ENCODE measurements at places on chromosomes 5 and 9.

DNA sequence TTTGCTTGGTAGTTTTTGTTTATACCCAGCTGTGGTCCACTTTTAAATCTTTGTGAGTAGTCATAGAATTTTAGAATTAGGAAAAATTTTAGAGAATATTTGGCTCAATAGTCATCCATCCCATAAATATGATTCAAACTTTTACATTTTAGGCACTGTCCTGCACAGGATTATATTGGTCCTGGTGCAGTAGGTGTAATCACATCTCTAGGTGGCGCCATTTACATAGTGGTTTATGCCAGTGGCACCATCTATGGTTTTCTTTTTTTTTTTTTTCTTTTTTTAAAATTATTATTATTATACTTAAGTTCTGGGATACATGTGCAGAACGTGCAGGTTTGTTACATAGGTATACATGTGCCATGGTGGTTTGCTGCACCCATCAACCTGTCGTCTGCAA, 260.7 kb upstream of the KCNN2 start:
- no peak for DNase-seq

GRCh38 chr9:4381744-4382143, 81.9 kb upstream of the GLIS3 start:
- DNase-seq: no peak

DNA sequence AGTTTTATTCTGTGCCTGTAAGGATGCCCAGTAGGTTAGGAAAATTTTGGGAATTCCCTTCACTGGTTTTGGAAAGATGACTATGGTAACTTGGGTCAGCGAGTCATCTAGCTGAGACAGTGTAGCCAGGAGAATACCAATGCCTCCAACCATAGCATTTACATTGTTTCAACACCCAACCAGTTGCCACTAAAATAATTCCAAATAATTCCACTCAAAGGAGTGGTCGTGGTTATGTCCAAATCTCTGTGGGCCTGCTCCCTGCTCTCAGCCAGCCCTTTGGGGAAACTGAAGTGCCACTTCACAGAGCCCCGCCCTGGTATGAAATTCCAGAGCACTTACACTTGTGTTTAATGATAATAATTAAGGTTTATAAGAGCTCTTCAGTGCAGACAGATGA, 310.5 kb downstream of the PLK2 start:
- DNase-seq: no peak

DNA sequence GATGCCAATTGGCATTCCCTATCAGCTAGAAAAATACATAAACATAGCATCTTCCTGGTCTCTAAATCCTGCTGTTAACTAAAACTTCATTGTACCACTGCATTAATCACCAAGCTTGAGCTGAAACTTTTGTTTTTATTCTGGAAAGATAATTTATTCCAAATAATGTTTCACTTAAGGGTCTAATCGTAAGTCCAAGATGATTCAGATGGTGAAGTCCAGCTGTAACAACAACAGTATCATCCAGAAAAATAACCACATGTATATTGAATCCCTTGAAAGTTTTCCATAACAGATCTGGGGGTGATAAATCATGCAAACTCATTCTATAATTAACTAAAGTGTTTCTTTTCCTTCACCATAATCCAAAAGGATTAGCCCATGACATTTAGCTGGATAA, 23.9 kb downstream of the RORB start:
- DNase-seq: no peak

DNA sequence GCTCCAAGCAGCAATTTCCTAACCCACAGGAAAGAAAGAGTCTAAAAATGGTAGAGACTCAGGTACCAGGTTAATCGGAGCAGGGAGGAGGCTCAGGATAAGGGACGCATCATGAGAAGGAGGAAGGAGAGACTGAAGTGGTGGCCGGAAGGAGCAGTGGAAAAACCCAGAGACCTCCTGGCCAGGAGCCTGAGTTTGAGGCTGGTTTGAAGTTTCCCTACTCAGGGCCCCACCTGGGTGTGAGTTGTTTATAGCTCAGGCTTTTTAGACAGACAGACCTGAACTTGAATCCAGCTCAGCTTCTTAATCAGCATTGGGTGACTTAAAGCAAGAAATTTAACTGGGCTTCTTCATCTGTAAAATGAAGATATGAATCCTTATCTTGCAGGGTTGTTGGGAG, 11.9 kb upstream of the AQP7 start:
- DNase-seq: no peak

GRCh38 chr9:129816501-129817435, 7.2 kb downstream of the TOR1A start:
- no peak for DNase-seq

GRCh38 chr5:74623006-74623611, 17.4 kb downstream of the ENC1 start:
- DNase-seq: no peak

DNA sequence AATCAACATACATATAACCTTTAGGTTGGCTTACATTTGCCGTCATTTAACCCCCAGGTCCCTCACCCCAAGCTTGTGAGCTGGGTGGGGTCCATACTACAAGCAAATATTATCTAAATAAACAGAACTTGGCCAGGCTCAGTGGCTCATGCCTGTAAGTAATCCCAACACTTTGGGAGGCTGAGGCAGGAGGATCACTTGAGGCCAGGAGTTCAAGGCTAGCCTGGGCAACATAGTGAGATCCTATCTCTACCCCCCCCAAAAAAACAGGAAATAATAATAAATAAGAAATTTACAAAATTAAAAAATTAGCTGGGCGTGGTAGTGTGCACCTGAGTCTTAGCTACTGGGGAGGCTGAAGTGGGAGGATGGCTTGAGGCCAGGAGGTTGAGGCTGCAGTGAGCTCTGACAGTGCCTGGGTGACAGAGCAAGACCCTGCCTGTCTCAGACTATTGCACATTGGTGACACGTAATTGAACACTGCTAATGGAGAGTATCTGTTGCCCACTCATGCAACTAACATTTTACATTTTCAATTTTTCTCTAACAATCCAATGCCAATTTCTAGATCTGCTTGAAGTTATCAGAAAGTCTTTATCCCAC, 18.9 kb downstream of the FNBP1 start:
- no peak for DNase-seq

GRCh38 chr5:76069061-76069735, 14.0 kb upstream of the SV2C start:
- no peak for DNase-seq

DNA sequence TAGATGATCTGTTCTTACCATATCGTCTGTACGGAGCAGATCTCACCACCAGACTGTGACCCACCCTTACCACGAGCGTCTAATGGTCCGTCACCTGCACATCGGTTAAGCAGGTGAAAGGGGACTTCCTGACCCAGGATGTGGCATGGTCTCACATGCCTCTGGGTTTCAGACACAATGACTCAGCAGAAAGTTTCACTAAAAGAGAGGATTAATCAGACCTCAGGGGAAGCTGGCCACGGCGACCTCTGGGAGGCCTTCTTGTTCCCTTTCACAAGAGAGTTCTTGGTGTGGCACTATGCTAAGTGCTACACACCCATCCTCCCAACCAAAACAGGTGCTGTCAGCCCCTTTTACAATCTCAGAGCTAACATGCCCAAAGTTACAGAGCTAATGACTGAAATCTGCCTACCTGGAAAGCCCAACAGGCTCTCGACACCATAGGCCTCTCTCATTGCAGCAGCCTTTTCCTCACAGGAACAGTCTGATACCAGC, 41.6 kb downstream of the ADAMTS12 start:
- no peak for DNase-seq

DNA sequence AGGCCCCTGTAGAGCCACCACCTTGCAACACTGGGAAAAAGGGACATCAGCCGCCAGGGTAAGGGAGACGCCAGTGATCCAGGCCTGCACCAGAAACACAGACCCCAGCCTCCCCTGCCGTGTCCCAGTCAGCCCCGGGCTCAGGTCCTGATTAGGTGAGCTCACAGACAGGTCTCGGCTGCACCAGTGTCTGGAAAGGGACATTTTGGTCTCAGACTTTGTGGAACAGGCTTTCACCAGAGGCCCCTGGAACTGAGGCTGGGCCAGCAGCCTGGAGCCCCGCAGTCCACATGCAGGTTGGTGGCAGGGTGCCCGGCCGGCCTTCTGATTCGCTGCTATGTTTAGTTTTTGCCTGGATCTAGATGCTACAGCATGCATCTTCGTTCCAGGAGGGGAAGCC, 369.0 kb upstream of the IRX4 start:
- DNase-seq: no peak

- no peak for DNase-seq
Observed at GRCh38 chr5:179378441-179379271, 33.4 kb upstream of the ADAMTS2 start.

GRCh38 chr9:76629205-76629990, 134.8 kb upstream of the PCA3 start:
- DNase-seq: no peak

- DNase-seq: no peak
Observed at GRCh38 chr5:161545344-161546094, 1.0 kb downstream of the GABRB2 start.

DNA sequence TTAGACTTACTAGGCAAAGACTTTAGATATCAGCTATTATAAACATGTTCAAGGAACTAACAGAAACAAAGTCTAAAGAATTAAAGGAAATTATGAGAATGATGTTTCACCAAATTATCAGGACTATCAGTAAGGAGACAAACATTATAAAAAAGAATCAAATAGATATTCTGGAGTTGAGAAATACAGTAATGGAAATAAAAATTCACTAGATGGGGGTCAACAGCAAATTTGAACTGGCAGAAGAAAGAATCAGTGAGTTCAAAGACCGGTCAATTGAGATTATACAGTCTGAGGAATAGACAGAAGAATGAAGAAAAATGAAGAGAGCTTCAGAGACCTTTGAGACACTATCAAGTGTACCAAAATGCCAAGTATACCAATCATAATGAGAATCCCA, 9.6 kb upstream of the IL13 start:
- DNase-seq: no peak

DNA sequence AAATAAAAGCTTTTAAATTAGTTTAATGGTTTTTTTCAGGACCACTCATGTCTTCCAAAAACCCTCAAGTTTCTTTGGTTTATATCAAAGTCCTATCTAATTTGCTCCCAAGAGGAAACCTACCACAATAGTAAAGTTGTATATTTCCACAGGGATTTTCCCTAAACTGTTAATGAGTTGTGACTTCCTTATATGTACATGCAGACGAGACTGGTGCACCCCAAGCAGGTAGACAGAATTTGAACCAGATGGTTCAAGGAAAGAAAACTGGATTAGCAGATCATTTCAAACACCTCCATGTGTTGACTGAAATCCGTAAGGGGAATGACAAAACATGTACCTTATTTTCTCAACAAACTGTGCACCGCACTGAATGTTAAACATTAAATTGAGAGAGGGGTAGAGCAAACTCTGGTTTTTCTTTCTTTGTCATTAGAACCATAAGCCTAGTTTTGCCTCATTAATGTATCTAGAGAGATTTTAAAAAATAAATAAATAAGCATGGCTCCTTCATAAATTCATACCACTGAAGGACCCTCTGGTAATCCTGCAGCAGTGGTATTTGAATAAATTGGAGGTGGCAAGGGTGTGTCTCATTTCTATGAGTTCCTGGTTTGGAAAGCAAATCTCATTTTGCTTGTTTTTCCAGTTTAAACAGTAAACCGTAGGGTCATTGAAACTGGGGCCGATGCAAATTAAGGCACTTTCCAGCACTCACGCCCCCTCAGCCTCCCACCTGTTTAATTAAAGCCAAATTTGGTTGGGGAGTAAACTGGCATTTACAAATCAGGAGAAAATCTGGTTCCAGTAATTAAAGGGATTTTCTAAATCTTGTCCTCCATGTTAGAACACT, 51.1 kb downstream of the ENC1 start:
- DNase-seq: no peak

DNA sequence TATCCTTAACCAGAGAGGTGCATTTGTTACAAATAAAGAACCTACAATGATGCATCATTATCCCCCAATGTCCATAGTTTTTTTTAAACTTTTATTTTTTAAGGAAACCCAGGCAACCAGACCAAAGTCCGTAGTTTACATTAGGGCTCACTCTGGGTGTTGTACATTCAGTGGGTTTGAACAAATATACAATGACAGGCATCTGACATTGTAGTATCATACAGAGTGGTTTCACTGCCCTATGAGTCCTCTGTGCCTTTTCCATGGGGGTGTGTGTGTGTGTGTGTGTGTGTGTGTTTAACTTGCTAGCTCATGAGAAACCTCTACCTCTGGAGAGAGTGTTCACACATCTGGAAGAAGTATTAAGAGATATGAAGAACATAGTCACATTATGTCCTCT, 141.5 kb downstream of the KDM4C start:
- DNase-seq: no peak

DNA sequence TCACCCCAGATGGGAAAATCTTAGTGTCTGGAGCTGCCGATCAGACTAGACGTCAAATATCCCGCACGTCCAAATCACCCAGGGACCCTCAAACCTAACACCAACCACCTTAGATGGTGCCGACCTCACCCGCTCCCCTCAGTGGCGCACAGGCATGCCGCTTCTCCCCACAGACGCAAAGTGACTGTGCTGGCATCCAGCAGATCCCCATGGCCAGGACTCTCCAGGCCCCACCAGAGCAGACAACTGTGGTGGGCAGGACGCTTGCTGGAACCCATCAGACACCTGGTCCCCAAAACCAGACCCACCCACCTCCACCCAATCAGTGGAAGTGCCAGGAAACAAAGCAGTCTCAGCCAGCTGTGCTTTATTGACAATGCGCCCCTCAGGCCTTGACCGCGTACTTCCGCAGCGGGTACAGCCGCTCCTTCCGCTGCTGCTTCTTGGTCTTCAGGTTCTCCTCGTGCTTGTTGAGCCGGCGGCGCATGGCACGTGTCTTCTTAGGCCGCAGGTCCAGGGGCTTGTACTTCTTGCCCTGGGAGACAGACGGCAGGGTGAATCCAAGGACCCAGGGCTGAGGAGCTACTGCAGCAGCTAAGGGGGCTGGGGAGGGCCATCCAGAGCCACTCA, 4.1 kb downstream of the RPL35 start:
- DNase-seq: no peak

GRCh38 chr5:169695025-169695625, 58.0 kb downstream of the DOCK2 start:
- no peak for DNase-seq

DNA sequence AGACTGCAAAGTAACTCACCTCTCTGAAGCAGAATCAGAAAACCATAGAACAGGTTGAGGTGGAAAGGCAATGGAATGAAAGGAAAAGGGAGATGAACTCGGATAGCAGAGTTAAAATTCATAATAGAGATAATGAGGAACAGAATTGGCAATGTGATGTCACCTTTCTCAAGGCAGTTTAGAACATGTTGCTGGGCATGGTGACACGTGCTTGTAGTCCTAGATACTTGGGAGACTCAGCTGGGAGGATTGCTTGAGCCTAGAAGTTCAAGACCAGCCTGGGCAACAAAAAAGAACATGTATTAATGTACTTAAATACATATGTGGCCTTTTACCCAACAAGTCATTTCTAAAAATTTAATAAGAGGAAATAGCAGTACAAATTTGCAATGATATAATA, 81.6 kb upstream of the MIER3 start:
- no peak for DNase-seq

GRCh38 chr5:134073404-134073803, 41.1 kb upstream of the TCF7 start:
- DNase-seq: no peak

DNA sequence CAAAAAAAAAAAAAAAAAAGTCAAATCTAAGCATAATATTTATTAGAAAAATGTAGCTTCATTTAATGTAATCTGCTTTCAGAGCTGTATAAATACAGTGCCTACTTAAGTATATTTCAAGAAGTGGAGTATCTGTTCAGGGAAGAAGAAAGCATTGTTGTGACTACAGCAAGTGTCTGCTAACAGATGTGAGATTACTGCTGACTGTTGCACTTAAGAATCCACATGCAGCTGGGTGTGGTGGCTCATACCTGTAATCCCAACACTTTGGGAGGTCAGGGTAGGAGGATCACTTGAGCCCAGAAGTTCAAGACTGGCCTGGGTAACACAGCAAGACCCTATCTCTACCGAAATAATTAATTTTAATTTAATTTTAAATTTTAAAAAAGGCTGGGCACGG, 19.0 kb downstream of the KDM3B start:
- no peak for DNase-seq
